ENCODE measurements at places on chromosomes 4 and X.

DNA sequence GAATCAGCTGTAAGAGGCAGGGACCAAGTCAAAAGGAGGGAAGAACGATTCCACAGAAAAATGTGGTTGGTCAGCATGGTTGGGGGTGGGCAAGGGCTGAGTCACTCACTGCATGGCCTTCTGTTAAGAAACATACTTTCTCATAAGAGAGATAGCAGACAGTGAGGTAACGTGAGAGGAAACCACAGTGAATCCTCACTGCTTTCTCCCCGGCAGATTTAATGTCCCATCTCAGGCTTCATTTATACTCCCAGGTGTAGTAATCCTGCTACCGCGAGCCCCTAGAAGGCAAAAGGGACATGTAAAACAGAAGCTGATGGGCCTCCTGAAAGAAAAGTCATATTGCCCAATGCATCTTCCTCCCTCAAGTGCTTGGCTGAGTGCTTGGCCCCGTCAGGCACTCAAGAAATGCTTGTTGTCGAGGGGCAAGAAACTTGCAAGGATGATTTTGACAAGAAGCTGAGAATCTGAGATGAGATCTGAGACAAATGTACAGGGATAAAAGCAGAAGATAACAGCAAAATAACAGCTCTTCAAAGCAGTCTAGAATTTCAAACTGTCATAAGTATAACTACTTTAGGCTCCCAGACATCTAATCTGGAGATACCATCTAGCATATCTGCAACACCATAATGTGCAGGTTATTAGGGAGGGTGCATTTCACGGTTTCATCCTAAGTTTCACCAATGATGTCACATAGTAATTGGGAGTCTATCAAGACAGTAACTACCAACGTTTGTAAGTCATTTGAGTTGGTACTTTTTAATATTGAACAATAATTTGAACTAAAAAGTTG lies 40.2 kb downstream of the SH3KBP1 start:
- no peaks in the 10 kb centered on the region for H3K36me3 ChIP-seq
- H3K27me3 ChIP-seq = no peaks in the 10 kb centered on the region
- H3K4me1 ChIP-seq = no peaks in the 10 kb centered on the region

GRCh38 chrX:39396358-39396995 lies 595.2 kb downstream of the MID1IP1 start:
- H3K27me3 ChIP-seq = no peaks in the 10 kb centered on the region
- H3K4me1 ChIP-seq = peaks cover 2% of the 10 kb centered on the region
- DNase-seq = no peak
- H3K36me3 ChIP-seq = no peaks in the 10 kb centered on the region

DNA sequence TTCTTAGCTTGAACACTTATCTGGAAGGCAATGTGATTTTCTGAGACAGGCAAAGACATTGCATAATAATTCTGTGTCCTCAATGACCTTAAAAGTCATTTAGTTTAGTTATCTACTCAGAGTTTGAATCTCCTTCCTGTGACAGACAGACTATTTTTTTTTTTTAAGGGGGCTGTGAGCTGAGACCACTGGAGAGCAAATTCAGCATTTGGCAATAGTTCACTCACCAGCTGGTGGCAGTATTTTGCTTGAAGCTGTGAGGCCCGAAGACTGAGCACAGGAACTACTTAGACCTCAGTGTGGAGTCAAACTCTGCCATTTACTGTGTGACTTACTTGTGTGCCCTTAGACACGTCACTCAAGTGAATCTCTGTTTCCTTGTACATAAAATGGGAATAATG lies 22.9 kb upstream of the CPE start:
- no peaks in the 10 kb centered on the region for H3K27me3 ChIP-seq
- no peak overlapping the region for H3K4me3 ChIP-seq
- H3K4me1 ChIP-seq = no peaks in the 10 kb centered on the region

DNA sequence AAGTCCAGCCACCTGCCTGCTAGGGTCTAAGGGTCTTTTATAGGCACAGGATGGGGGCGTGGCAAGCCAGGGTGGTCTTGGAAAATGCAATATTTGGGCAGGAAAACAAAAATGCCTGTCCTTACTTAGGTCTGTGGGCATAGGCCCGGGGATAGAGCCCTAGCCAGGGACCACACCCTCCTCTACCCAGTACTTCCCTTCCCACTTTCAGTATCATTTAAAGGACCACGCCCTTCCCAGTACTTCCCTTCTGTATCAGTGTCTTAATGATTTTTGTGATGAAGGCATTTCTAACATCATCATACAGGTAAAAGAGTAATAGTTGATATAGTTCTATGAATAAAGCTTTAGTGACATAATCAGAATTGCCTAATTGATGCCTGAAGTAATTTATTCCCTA lies 11.4 kb downstream of the BANK1 start:
- H3K36me3 ChIP-seq = no peaks in the 10 kb centered on the region
- H3K4me3 ChIP-seq = no peak overlapping the region
- H3K27ac ChIP-seq = no peak overlapping the region
- H3K27me3 ChIP-seq = no peaks in the 10 kb centered on the region
- H3K4me1 ChIP-seq = no peaks in the 10 kb centered on the region
- DNase-seq = no peak

GRCh38 chr4:107363125-107363524 lies 327.0 kb upstream of the DKK2 start:
- no peak overlapping the region for H3K4me3 ChIP-seq
- H3K36me3 ChIP-seq = no peaks in the 10 kb centered on the region
- H3K4me1 ChIP-seq = no peaks in the 10 kb centered on the region
- DNase-seq = no peak
- H3K27ac ChIP-seq = no peak overlapping the region
- H3K27me3 ChIP-seq = no peaks in the 10 kb centered on the region

- H3K27ac ChIP-seq = no peak overlapping the region
- no peaks in the 10 kb centered on the region for H3K36me3 ChIP-seq
- H3K27me3 ChIP-seq = no peaks in the 10 kb centered on the region
- H3K4me1 ChIP-seq = no peaks in the 10 kb centered on the region
- no peak overlapping the region for H3K4me3 ChIP-seq
- no peak for DNase-seq
Observed at GRCh38 chr4:106985830-106986229, 50.3 kb downstream of the DKK2 start.

- H3K36me3 ChIP-seq = no peaks in the 10 kb centered on the region
- H3K4me3 ChIP-seq = peak overlapping the region; percentile 86
- DNase-seq = peak; percentile 86
- peak overlapping the region; percentile 85 for H3K27ac ChIP-seq
- H3K4me1 ChIP-seq = no peaks in the 10 kb centered on the region
- H3K27me3 ChIP-seq = no peaks in the 10 kb centered on the region
Observed at GRCh38 chr4:151324752-151325110, 674 bp downstream of the SH3D19 start.

DNA sequence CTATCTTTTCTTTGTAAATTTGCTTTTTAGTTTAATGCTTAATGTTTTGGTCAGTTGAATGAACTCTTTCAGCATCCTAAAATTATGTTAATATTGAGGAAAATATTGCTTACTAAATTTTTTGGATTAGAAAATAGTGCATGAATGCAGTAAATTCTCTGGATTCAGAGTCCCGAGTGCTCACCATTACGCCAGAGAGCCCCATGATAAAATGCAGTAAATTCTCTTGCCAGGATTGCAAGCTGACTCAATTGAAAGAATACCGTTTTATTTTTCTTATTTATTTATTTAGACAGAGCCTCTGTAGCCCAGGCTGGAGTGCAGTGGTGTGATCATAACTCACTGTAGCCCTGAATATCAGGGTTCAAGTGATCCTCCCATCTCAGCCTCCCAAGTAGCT lies 60.9 kb upstream of the ENPEP start:
- no peaks in the 10 kb centered on the region for H3K36me3 ChIP-seq
- H3K4me3 ChIP-seq = no peak overlapping the region
- no peaks in the 10 kb centered on the region for H3K27me3 ChIP-seq
- no peaks in the 10 kb centered on the region for H3K4me1 ChIP-seq
- no peak overlapping the region for H3K27ac ChIP-seq

DNA sequence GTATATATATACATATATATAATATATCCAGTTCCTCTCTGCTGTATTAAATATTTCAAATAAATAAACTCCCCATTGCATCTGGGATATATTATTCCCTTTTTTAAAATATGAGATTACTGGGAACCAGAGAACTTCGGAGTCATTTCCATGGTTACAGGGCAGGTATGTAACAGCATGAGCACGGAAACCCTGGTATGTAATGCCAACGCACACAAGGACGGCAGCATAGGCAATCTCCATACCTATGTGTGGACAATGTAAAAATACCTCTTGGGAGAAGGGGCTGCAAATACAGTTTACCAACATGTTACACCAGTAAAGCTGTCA lies 62.8 kb downstream of the NUDT10 start:
- H3K36me3 ChIP-seq = no peaks in the 10 kb centered on the region
- peak overlapping the region; percentile 53 for H3K4me3 ChIP-seq
- no peak for DNase-seq
- H3K27me3 ChIP-seq = no peaks in the 10 kb centered on the region
- H3K4me1 ChIP-seq = no peaks in the 10 kb centered on the region

DNA sequence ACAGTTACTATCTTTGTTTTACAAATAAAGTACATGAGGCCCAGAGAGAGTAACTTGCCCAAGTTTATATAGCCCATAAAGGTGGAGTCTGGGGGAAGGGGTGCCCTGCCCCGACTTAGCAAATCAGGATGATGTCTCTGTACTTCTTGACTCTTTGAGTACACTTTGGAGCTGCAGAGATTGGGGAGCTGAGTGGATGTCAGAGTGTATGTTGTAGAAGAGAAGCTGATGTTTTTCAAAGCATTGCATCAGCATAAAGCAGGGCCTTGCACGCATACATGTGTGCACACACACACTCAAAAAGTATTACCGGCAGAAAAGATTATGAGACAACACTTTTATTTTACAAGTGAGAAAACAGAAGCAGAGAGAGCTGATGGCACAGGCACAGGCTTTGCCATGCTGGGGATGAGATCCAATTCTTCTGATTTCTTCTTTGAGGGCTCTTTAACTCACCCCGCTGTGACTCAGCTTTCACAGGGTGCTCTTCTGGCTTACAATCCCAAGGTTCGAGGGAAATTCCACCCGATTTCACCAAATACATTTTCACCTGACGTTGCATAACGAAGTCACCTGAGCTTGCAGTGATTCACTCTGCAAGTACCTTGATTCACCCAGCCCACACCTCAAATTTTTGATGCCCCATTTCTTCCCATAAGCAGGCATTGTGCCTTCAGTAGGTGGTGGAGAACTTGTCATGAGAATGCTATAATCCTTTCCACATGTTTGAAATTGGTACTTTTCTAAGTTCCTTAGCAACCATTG lies 292.8 kb upstream of the BOD1L1 start:
- no peaks in the 10 kb centered on the region for H3K4me1 ChIP-seq
- no peaks in the 10 kb centered on the region for H3K27me3 ChIP-seq
- H3K36me3 ChIP-seq = no peaks in the 10 kb centered on the region
- no peak overlapping the region for H3K4me3 ChIP-seq

DNA sequence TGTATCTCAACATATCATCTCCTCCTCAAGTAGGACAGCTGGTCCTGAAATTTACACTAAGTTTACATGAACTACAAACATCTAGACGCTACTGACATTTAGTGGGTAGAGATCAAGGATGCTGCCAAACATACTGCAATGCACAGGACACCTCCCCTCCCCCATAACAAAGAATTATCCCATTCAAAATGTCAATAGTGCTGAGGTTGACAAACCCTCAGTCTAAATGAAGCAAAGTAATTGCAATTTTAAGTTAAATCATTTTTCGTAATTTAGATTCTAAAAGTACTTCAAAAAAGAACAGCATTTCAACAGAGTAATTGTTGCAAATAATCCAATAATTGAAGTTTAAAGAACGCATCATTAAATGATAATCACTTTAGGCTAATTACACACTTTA lies 1.2 kb downstream of the PRMT9 start:
- H3K4me1 ChIP-seq = no peaks in the 10 kb centered on the region
- no peaks in the 10 kb centered on the region for H3K27me3 ChIP-seq
- peak overlapping the region; percentile 71 for H3K4me3 ChIP-seq
- no peak for DNase-seq
- H3K27ac ChIP-seq = no peak overlapping the region

- no peaks in the 10 kb centered on the region for H3K36me3 ChIP-seq
- H3K27ac ChIP-seq = no peak overlapping the region
- H3K4me1 ChIP-seq = no peaks in the 10 kb centered on the region
- no peak for DNase-seq
- no peak overlapping the region for H3K4me3 ChIP-seq
Observed at GRCh38 chr4:23268072-23268771, 575.5 kb downstream of the GBA3 start.

DNA sequence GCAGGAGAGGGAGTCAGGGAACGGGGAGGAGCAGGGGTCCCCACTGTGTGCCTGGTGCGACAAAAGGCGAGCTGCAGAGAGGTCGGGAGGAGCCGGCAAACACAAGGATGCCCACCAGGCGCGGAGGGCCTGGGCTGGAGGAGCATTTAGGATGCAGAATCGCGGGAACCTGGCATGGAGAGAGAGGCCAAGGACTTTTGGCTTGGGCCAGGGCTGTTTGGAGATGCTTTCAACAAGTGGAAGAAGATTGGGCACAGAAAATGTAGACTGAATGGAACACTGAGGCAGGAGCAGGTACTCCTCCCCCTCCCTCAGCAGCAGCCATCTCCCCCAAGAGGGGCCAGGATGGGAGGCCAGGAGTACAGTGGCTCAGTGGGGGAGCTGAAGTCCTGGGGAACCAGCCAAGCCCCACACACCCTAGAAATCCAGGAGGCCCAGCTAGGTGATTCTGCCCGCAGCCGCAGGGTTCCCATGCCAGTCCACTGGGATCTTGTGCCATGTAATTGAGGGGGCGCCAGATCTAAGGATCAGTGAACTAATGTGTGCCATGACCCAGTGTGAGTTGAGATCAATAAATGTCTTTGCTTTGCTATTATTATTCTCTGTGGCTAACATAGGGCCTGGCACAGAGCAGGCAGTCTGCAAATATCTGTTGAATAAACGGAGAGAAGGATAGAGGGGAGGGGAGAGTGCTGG lies 1.1 kb upstream of the ABLIM2 start:
- H3K36me3 ChIP-seq = no peaks in the 10 kb centered on the region
- no peaks in the 10 kb centered on the region for H3K27me3 ChIP-seq
- H3K4me1 ChIP-seq = no peaks in the 10 kb centered on the region
- H3K27ac ChIP-seq = no peak overlapping the region
- DNase-seq = no peak

GRCh38 chrX:110056419-110056818 lies 53.5 kb downstream of the TMEM164 start:
- no peak overlapping the region for H3K4me3 ChIP-seq
- no peaks in the 10 kb centered on the region for H3K27me3 ChIP-seq

- no peak overlapping the region for H3K27ac ChIP-seq
- no peaks in the 10 kb centered on the region for H3K36me3 ChIP-seq
- DNase-seq = no peak
- H3K27me3 ChIP-seq = no peaks in the 10 kb centered on the region
- no peak overlapping the region for H3K4me3 ChIP-seq
Observed at GRCh38 chr4:1945124-1945895, 63.5 kb downstream of the NELFA start.

DNA sequence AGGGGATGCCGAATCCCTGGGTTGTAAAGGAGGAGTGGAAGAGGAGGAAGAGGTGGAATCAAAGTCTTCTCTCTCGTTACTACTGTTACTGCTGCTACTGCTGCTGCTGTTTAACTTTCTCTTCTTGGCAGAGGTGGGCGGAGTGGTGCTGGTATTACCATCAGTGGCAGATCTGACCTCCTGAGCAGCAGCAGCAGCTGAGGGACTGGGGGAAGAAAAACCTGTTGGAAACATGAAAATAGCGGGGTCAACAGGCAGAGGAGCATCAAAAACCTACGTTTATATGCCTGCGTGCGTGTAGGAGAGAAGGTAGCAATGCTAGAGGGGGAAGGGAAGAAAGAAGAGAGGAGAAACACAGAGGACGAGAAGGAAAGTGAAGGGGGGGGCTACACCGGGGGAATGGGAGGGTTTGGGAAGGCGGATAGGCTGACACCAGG lies 339 bp downstream of the CUL4B start:
- no peaks in the 10 kb centered on the region for H3K4me1 ChIP-seq
- H3K4me3 ChIP-seq = peak overlapping the region; percentile 58
- peak overlapping the region; percentile 95 for H3K27ac ChIP-seq
- no peaks in the 10 kb centered on the region for H3K27me3 ChIP-seq
- DNase-seq = no peak

Data from aorta (tissue), 5 donors.